BJ (cell line): ENCODE measurements at places on chromosomes 3 and 15. TPM values are rescaled to one million over a fixed set of nuclear protein-coding genes. Genes with fewer than 3 reads are reported as not detected.

LRRIQ4 gene
- not detected in 2 replicates for polyA plus RNA-seq

YEATS2 gene
- polyA plus RNA-seq: 34.5 and 35.5 TPM in 2 replicates

NR2E3 gene
- polyA plus RNA-seq: 0.04 TPM in 1 of 2 replicates, not detected in the other

LINGO1 gene
- polyA plus RNA-seq: not detected in 2 replicates

HRG gene
- polyA plus RNA-seq: not detected in 2 replicates

DLL4 gene
- polyA plus RNA-seq: 0.32 and 0.47 TPM in 2 replicates

VILL gene
- polyA plus RNA-seq: 4.9 and 8.8 TPM in 2 replicates

SLC15A2 gene
- 0.06 and 0.11 TPM in 2 replicates for polyA plus RNA-seq

CDHR4 gene
- polyA plus RNA-seq: not detected in 2 replicates

RARB gene
- polyA plus RNA-seq: 7.8 and 10.1 TPM in 2 replicates

ROPN1 gene
- not detected in 2 replicates for polyA plus RNA-seq

DNA sequence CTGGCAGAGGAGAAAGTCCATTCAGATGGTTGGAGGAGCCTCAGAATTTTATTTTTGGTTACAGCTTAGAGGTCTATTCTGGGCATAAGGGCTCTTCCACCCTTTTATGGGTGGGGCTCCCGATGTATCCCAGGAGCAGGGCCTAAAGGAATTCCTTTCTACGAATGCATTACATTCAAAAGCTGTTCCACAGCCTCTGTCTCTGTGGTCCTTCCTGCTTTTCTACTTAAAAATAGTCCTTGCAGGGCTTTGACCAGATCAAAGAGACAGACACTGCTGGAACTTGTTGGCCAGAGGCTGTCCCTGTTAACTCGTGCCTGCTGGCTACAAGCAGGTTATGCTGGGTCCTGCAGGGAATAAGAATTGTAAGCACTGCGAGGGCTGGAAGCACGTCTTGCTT lies 14.4 kb upstream of the NOX5 start:
- DNase-seq: no peak

DNA sequence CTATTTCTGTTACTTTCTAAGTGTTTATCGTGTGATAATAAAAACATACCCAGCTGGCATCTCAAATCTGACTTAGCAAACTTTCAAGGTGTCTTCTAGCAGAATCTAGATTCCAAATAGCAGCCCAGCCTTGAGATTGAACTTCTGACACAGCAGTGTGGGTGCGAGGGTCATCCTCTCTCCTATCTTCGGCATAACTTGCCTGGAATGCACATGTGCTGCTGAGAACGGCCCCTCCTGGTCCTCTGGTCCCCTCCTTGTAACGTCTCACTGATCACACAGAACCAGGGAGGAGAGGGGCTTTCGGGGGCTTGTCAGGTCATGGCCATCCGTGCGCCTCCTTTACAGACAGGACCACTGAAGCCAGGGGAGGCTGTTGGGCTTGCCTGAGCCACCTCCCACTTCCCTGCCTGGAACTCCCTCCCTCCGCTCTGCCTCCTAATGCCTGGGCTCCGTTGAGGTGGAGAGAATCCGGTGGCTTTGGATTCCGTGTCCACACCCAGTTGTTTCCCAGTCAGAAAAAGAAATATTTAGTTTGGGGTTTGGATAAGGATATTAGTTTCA lies 344.4 kb upstream of the C2CD4B start:
- DNase-seq: no peak

- DNase-seq: no peak
These were observed 95.2 kb downstream of the PLSCR2 start for GRCh38 chr3:146374146-146374545.

DNA sequence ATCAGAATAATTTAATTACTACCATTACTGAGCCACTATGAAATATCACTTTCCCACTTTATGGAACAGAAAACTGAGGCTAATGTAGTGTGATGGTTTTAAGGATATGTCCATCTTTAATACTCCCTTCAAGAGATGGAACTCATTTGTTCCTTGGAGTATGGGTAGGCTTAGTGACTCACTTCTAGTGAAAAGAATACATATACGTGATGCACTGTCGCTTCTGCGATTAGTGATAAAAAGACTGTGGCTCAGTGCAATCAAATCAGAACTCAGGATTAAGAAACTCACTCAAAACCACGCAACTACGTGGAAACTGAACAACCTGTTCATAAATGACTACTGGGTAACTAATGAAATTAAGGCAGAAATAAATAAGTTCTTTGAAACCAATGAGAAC lies 216.6 kb downstream of the SUCLG2 start:
- DNase-seq: no peak

GRCh38 chr3:120764206-120764605 lies 21.7 kb downstream of the GTF2E1 start:
- DNase-seq: no peak

- DNase-seq: peak; percentile 73
These were observed 231.3 kb upstream of the KCNMB2 start for GRCh38 chr3:178304758-178305467.

DNA sequence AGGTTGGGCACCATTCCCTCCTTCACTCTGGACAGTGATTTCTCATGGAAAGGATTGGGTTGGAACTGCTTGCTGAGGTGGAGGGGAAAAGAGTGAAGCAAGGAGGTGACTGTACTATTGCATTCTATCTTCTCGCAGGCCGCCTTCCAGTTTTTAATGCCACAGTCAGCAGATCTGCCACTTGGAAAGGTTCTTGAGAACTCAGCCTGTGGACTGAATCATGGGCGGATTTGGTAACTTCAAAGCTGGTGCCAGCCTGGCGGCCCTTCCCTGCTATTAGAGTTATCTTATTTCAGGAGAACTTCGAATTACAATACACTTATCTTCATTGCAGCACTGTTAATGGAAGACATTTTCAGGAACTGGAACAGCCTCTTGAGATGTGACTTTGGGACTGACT lies 23.1 kb upstream of the SLC28A2 start:
- no peak for DNase-seq

DNA sequence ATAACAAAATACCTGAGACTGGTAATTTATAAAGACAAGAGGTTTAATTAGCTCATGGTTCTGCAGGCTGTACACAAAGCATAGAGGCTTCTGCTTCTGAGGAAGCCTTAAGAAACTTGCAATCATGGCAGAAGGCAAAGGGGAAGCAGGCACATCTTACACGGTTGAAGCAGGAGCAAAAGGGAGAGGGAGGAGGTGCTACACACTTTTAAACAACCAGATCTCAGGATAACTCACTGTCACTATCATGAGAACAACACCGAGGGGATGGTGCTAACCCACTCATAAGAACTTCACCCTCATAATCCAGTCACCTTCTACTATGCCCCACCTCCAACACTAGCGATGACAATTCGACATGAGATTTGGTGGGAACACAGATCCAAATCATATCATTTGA lies 54.4 kb downstream of the ATP8B4 start:
- DNase-seq: no peak

DNA sequence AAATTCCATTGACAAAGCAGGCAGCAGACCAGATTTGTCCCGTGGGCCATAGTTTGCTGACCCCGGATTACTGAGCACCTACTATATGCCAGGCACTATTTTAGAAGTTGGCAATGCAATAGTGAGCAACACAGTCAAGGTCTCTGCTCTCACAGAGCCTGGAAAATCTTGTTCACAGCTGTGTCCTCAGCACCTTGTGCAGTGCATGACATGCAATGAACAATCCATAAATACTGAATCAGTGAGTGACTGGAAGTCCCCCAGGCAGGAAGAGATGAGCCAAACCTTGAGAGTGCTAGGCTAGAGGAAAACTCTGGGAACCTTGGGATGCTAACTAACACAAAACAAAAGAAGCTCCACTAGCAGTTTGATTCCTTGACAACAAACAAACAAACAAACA lies 14.4 kb downstream of the TM4SF1 start:
- no peak for DNase-seq

DNA sequence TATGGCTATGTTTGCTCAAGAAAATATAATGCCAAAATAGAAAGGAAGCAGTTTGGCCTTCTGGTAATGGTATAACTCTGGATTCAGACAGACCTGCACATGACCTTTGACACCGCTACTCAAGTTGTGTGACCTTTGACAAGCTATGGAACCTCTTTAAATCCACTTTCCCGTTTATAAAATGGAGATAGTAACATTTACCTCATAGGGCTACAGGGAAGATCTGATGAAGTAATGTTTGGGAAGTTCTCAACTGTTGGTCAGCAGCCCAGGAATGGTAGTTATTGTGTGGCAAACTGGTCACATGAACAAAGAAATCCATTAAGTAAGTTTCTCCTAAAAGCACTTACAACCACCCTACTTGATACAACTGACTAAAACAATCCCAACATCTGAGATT lies 95.1 kb upstream of the PHLDB2 start:
- DNase-seq: peak; percentile 37

DNA sequence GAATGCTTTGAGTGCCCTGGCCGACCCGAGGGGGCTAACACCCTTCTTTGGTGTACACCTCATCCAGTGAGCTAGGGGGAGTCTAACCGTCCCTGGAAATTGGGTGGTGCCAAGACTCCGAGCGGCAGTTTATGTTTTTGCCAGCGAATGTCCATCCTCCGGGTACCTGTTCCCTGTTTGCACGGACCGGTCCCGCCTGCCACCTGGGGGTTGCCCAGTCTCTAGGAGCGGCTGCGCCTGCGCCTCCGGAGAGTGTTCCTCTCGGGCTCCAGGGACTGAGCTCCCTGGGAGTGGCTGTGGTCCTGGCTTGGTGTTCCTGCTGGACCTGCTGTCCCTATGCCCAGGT lies 913 bp upstream of the WNT7A start:
- no peak for DNase-seq

- no peak for DNase-seq
These were observed 82.7 kb upstream of the SLC6A6 start for GRCh38 chr3:14319654-14320182.
